Retina (tissue), 1 donor: ENCODE measurements at places on chromosomes 16 and 17.

GRCh38 chr17:78249074-78249817 lies 17.8 kb downstream of the TMEM235 start:
- DNase-seq, result no peak

DNA sequence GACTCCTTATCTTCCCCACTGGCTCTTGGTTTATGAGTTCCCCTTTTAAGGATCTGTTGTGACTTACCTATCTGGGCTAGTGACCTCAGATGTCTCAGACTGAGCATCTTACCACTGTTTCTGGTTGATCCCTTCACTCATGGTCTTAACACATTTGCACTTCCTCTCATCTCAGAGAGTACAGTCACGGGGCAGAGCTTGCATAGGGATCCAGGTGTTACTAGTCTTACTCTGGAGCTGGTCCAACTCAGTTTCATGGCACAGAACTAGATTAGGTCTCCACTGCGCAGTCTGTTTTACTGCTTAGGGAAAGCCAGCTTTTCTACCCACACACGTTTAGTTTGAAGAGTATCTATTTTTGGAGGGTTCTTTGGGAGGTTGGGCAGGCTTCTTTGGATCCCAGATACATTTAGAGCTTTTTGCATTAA lies 10.2 kb downstream of the GABARAPL2 start:
- no peak for DNase-seq

- no peak for DNase-seq
Measured at GRCh38 chr16:3578610-3579551, 1.7 kb upstream of the NLRC3 start.

DNA sequence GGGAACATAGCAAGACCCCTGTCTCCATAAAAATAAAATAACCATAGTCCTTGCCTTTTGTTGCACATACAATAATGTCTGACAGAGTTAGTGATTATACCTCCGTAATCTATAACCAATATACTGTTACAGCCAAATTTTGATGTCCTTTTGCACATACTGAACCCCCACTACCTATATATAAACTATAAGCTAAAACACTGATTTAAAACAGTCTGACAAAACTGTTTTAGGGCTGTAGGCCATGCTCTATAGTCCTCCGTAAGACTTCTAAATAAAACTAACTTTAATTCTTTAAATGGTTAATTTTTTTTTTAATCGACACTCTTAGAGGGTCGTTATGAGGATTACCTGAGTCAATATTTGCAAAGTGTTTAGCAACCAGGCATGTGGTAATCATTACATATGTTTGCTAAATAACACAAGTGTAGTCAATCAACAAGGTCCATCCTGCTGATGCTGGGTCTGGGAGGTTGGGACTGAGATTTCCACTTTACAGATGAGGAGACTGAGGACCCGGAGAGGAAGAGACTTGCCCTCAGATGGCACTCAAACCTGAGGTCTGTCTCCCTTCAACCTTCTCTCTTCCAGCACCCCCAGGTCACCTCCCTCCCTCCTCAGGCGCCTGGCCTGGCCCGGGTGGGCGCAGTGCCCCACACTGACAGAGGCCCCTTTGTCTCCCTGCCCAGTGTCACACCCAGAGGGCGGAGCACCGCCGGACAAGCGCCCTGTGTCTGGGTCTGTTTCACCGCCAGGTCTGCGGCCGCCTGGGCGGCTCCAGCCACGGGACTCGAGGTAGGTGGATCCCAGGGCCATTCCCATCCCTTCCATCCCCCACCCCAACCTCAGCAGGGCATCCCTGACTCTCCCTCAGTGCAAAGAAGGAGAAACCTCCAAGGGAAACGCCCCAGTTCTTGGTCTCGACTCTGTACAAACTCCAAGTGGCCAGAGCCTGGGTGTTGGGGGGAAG lies 10.3 kb downstream of the ZNF385C start:
- DNase-seq, result no peak

GRCh38 chr16:57882206-57882605 lies 79.9 kb upstream of the KIFC3 start:
- DNase-seq, result no peak

GRCh38 chr16:48441106-48441505 lies 55.9 kb upstream of the SIAH1 start:
- DNase-seq, result no peak

DNA sequence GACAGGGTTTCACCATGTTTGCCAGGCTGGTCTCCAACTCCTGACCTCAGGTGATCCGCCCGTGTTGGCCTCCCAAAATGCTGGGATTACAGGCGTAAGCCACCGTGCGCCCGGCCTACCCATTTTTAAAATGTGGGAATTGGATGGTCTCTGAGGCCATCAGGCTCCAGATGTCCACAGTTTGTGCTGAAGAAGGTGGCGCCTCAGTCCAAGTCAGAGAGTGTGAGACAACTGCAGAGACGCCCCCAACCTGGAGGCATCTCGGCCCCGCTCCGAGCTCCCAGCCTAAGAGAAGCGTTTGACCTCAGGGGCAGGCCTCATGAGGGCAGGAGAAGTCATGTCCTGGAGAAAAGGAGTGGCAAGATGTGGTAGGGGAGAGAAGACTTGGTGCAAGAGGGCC lies 146.5 kb downstream of the MRM1 start:
- DNase-seq, result no peak

- no peak for DNase-seq
Measured at GRCh38 chr17:15469260-15469659, 1.8 kb upstream of the CDRT4 start.

- no peak for DNase-seq
Measured at GRCh38 chr17:76528156-76528527, 9.4 kb downstream of the CYGB start.
